ENCODE measurements at places on chromosomes 12 and 14.

DNA sequence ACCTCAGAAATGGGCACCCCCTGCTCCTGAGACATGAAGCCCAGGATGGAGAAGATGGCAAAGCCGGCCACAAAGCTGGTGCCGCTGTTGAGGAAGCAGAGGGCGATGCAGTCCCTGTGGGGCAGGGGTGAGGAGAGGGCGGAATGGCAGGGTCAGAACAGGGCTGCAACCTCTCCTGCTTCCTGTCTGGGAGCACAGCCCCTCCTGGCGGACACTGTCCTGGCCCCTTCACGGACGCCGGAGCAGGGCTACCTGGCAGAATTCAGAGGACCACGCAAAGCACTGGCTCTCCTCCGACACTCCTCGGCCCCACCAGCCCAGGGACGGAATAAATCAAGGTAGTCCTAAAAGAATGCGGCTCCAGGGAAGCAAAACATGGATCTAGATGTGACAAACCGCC lies 12.4 kb upstream of the SLC6A12 start:
- DNase-seq = no peak

DNA sequence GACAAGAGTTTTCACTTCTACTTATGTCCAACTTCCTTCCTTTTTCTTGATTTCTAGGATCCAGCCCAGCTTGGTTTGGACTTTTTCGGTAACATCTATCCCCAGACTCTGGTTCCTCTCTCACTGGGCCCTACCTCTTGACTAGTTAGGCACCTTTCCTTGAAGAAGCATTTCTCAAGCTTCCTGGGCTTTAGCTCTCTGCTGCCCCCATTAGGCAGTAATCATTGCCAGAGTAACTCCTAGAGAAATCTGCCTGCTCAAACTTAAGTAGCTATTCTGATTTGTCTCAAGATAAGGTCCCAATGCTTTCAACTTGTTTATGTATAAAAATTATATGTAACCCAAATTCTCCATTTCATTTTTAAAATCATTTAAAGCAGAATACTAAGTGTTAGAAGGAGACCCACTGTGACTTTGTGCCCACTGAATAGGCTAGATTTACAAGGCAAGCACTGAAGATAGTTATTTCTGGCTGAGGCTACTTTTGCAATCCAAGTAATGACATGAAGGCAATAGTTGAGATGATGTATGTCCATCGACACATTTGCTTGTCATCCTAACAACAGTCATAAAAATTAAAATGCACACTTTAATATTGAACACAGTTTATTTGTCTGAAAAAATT lies 275.0 kb upstream of the G2E3 start:
- DNase-seq = no peak

GRCh38 chr12:98359856-98360255 lies 155.5 kb upstream of the TMPO start:
- no peak for DNase-seq

GRCh38 chr12:77087427-77087826 lies 22.1 kb upstream of the E2F7 start:
- DNase-seq = no peak

DNA sequence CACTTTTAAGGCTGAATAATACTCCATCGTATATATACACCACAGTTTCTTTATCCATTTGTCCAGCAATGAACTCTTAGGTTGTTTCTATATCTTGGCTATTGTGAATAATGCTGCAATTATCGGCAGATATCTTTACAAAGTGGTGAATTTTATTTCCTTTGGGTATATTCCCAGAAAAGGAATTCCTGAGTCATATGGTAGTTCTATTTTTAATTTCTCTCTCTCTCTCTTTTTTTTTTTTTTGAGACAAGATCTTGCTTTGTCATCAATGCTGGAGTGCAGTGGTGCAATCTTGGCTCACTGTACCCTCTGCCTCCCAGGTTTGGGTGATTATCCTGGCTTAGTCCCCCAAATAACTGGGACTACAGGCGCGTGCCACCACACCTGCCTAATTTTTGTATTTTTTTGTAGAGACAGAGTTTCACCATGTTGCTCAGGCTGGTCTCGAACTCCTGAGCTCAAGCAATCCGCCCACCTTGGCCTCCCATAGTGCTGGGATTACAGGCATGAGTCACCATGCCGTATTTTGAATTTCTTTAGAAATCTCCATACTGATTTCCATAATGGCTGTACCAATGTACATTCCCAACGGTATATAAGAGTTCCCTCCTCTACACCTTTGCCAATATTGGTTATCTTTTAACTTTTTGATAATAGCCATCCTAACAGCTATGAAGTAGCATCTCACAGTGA lies 98.4 kb downstream of the EFCAB11 start:
- no peak for DNase-seq

GRCh38 chr12:46442738-46443137 lies 70.2 kb upstream of the SLC38A2 start:
- DNase-seq = no peak

GRCh38 chr12:130920723-130921381 lies 32.9 kb upstream of the ADGRD1 start:
- DNase-seq = no peak

- no peak for DNase-seq
These were observed 27.4 kb downstream of the DTX1 start for GRCh38 chr12:113083863-113084435.

GRCh38 chr14:104104076-104104901 lies 18.8 kb downstream of the ASPG start:
- DNase-seq = no peak

DNA sequence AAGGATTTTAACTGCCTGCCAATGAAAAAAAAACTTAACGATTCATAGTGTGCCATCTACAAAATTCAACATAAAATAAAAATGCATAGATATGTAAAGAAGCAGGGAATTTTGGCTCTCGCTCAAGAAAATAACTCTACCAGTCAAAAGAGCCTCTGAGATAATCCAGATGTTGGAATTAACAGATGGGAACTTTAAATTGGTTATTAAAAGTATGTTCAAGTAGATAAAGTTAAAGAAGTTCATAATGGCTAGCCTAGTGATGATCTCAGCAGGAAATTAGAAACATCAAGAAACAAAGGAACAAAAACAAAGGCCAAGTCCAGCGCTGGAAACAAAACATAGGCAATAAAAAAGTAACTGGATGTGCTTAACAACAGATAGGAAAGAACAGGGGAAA lies 23.1 kb downstream of the PIK3C2G start:
- DNase-seq = no peak

- DNase-seq = no peak
These were observed 62.5 kb upstream of the TSPAN8 start for GRCh38 chr12:71220260-71220659.

DNA sequence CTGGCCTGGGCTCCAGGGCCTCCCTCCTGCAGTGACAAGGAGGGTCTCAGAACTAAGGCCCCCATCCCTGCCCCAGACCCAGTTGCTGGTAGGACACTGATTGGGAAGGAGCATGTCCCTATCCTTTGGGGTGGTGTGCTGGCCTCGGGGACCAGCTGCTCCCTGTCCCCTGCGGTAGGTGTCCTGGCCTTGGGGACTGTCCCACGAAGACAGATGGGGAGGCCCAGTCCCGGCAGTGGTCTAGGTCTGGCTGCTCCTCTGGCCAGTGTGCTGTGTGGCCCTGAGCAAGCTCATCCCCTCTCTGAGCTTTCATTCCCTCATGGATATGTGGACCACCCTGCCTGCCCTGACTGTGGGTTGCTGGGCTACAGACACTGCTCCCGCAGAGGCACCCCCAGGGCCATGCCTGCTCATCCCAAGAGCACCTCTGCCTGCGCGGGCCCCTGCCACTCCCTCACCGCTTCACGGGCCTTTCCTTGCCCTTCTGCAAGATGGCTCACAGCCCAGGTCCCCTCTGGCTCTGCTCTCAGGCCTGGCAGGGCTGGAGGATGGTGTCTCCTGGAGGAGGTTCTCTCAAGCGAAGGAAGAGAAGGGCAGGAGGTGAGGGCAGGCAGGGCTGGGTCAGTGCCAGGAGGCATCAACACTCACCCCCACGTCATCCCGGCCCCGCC lies 12.5 kb downstream of the AHNAK2 start:
- no peak for DNase-seq

DNA sequence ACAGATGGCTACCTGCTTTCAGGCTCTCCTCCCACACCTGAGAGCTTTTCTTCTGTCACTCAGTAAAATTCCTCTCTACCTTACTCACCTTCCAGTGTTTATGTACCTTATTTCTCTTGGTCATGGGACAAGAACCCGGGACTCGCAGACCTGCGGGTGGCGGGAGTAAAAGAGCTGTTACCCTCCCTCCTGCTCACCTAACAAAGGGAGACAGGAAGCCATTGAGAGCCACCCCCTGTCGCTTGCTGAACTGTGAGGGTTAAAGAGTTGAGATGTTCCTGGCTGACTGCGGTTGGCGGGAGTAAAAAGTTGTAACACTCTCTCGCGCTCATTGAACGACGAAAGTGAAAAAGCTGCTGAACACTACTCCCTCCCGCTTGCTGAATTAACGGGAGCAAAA lies 1935.1 kb upstream of the FLRT2 start:
- DNase-seq = no peak

DNA sequence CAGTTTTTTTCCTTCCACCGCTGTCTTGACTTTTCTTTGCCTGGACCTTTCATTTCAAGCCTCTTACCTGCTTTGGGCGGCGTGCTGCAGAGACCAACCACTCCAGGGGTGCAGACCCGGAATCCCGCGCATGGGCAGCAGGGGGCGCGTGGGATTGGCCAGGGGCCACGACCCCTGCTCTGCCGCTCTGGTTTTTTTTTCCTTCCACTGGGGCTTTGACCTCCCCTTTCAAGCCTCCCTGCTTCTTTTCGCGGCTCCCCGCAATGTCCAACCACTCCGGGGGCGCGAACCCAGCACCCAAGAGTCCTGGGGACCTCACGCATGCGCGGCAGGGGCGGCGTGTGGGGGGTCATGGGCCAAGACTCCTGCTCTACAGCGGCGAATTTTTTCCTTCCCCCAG lies 325.1 kb downstream of the ALG10 start:
- no peak for DNase-seq

- no peak for DNase-seq
These were observed 157.5 kb downstream of the PLCZ1 start for GRCh38 chr12:18580291-18580690.

GRCh38 chr14:61308198-61308597 lies 13.2 kb upstream of the PRKCH start:
- DNase-seq = no peak

DNA sequence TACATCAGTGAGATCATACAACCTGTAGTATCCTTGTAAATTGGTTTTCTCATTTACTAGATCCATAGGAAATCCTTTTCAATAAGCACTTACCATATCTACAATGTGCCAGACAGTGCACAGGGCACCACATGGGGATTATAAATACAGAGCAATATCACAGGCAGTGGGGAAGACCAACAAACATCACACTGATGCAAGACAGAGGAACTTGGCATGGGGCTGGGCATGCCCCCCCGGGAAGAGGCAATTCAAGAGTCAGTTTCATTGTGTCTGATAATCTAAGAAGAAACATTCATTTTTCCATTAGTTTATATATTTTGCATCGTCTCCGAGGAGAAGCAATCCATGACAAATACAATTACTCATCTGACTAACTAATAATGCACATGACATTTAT lies 16.2 kb downstream of the NT5DC3 start:
- no peak for DNase-seq

GRCh38 chr12:116265351-116266147 lies 11.9 kb downstream of the MED13L start:
- no peak for DNase-seq

- DNase-seq = no peak
These were observed 1.3 kb upstream of the NUDT14 start for GRCh38 chr14:105182296-105183020.

GRCh38 chr12:112843287-112843686 lies 51.7 kb downstream of the RPH3A start:
- DNase-seq = no peak

DNA sequence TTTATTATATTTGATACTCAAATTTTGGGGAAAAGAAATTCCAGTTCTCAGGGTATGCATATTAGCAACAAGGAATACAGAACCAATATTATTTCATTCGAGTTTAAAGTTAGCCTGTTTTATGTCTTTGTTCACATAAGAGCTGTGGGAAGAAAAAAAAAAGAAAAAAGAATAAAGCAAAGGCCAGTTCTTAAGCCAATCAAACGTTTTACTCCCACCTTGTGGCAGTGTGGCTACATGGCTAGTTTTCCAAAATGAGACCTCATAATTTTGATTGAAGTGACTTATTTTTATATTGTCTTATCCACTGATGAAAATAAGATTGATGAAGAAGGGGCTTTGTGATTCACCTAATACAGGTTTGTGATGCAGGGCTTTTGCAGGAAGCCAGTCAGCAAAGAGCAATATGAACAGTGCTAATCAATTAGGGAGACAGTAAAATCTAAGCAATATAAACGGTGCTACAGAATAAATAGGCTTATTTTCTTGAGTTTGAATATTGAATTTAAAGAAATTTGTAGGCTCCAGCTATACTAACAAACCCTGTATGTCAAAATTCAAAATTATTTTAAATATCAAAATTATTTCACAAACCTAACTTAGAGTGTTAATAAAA lies 624.1 kb upstream of the FOXG1 start:
- DNase-seq = no peak

- DNase-seq = no peak
These were observed 85.7 kb downstream of the PAPOLA start for GRCh38 chr14:96587823-96588385.

DNA sequence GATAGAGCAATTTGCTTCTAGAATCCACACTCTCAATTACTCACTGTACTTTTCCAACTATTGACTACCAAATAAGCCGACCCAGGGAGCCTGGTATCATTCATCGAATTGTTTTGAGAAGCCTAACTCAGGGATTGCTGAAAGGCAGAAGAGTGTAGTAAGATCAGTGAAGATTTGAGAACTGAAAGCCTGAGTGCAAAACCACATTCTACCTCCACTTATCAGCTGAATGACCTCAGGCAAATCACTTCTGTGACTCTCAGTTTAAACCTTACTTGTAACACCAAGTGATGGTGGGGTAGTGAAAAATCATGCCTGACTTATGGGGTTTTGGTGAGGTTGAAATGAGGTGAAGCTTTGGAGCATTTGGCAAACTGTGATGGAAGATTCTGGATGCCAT lies 126.1 kb upstream of the MAX start:
- no peak for DNase-seq

DNA sequence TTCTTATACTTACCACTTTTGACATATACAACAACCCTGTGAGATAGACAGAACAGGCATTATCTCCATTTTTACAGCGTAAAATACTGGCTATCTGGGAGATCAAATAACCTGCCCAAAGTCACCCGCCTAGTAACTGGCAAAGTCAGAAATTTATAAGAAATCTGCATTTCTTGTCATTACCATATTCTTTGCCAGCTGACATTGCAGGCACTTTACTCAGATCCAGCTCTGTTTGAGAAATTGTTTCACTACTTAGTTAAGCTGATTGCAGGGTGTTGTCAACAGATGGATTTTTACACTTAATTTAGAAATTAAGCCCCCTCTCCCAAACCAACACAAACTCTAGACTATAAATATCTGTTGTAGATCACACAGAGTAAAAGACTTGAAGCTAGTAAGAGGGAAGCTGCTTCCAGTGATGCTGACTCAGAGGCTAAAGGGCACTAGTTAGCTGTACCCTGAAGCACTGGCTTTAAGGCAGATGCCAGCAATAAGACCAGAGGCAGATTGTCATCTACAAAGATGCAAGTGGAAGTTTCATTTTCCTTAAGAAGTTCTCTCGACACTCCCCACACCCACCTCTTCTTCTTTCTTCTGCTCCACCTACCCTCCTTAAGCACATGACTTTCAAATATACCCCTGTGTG lies 153.1 kb downstream of the ANO6 start:
- DNase-seq = no peak

Data from NCI-H187 (cell line).